Activated naive CD4-positive, alpha-beta T cell treated with Interleukin-2 at 50 U/mL for 16 hours (primary cell): ENCODE measurements at places on chromosomes 12 and 14.

- DNase-seq: no peak
Observed at GRCh38 chr12:83896416-83896815, 1016.2 kb downstream of the SLC6A15 start.

- DNase-seq: no peak
Observed at GRCh38 chr12:20211541-20211940, 156.8 kb upstream of the PDE3A start.

DNA sequence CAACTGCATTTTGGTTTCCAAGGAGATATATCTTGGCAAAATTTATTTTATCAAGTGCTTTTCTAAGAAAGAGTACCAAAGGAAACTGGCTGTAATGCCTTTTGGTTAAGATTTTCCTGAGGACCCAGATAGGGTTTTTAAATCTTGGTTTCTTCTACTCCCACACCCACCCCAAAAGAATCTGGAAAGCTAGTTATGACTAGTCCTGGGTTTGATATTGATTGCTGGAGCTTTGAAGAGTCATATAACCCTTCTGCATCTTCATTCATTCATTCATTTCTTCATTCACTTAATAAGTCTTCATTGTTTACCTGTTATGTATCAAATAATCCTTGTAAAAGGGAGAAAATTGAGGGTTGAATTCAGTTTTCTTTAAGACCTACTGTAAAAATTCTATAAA lies 425.2 kb downstream of the PCNX1 start:
- no peak for DNase-seq

DNA sequence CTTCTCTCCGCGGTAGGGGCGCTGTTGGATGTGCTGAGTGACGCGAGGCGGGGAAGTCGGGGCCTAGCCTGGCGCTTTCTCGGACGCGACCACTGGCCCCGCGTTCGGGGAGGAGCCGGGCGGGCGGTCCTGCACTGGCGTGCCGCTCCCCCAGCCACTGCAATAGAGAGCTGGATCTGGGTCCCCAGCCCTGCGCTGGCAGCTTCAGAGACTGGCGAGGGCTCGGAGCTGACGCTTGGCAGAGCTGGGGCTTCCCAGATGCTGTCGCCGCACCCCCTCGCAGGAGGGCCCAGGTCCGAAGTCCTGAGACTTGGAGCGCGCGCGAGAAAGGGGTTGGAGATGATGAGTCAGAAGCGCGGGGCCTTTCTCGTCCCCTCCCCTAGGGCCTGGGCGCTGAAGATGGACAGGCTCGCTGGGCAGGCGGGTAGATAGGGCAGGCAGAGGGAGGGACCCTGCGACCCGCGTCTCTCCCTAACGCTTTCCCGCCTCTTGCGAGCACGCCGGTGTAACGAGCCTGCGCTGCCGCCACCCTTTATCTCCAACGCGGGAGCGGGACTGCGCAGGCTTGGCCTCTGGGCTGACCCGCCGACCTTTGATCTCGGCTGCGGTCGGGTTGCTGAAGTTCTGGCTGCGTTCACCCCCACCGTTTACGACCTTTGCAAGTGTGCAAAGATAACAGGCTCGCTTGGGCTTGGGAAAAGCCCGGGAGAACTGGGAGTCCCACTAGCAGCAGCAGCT lies 3.0 kb downstream of the TMEM253 start:
- peak; percentile 95 for DNase-seq

- peak; percentile 59 for DNase-seq
Observed at GRCh38 chr12:101697197-101697929, at the start of gene CHPT1. Gene CHPT1, plus strand, starts transcription at chr12:101697640. Its CDS starts 222 bp downstream, at chr12:101697862.

GRCh38 chr14:93493054-93493453 lies 62.3 kb downstream of the UNC79 start:
- DNase-seq: no peak

GRCh38 chr14:37411079-37411735 lies 183.8 kb downstream of the FOXA1 start:
- DNase-seq: no peak

DNA sequence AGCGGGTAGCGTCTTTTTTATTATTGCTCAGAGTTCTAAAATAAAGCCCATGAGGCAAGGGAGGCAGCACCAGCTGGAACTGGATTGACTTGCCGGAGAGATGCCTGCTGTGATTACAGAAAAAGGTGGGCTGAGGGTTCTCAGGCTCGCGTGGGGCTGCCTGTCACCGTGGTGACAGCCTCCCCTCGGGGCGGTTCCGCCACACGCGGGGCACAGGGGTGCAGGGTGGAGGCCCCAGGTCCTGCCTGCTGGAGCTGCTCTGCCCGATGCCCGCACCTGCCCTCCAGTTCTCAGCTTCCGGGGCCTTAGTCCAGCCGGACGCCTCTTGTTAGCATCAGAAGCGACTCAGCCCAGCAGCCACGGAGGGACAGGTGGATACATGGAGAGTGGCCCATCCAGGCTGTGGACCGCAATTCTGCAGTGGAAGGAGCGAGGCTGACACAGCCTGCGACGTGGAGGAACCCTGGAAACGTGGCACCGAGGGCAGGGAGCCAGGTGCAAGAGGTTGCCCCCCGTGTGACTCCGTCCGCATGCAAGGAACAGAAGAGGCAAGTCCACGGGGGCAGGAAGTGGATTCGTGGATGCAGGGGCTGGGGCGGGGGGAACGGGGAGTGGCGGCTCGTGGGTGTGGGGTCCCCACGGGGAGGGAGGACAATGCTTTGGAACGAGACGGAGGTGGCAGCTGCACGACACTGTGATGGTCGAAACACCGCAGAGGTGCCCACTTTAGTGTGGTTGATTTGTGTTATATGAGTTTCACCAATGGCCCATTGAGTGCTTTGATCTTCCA lies 79.5 kb downstream of the GALNT9 start:
- DNase-seq: no peak

- no peak for DNase-seq
Observed at GRCh38 chr14:68584786-68585185, 208.1 kb downstream of the ZFP36L1 start.

DNA sequence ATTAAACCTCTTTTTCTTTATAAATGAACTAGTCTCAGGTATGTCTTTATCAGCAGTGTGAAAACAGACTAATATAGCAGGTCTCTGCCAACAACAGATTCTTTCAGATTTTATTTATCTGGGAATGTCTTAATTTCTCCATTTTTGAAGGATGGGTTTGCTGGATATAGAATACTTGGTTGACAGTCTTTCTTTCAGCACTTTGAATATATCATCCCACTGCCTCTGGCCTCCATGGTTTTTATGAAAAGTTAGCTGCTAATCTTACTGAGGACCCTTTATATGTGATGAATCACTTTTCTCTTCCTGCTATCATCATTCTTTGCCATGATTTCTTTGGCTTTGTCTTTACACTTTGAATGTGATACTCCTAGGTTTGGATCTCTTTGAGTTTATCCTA lies 148.0 kb downstream of the ANO6 start:
- no peak for DNase-seq

GRCh38 chr14:55893705-55894104 lies 224.5 kb upstream of the PELI2 start:
- DNase-seq: no peak

- DNase-seq: no peak
Observed at GRCh38 chr12:68794653-68795251, 13.2 kb upstream of the MDM2 start.
